Activated CD4-positive, alpha-beta memory T cell treated with anti-CD3 and anti-CD28 coated beads, Interleukin-2, amount 10 ng/mL, durations not matched to agents 7 days and 5 days (primary cell): ENCODE measurements at places on chromosomes 5 and 9. TPM values are rescaled to one million over a fixed set of nuclear protein-coding genes. Genes with fewer than 3 reads are reported as not detected.

ADAMTS13 gene
- 2.1 TPM for total RNA-seq

- H3K4me3 ChIP-seq, result no peak overlapping the region
- H3K4me1 ChIP-seq, result peaks cover 49% of the 10 kb centered on the region
- peaks cover 5% of the 10 kb centered on the region for H3K36me3 ChIP-seq
- DNase-seq, result no peak
These were observed 547.6 kb downstream of the RAB3C start for GRCh38 chr5:59130431-59130830.

- no peaks in the 10 kb centered on the region for H3K4me1 ChIP-seq
- no peak for DNase-seq
- no peak overlapping the region for H3K27ac ChIP-seq
- H3K36me3 ChIP-seq, result no peaks in the 10 kb centered on the region
These were observed 78.3 kb upstream of the LIFR start for GRCh38 chr5:38634568-38635369.

DNM1 gene
- total RNA-seq, result 0.40 TPM

TMEM232 gene
- 1.1 TPM for total RNA-seq

DNA sequence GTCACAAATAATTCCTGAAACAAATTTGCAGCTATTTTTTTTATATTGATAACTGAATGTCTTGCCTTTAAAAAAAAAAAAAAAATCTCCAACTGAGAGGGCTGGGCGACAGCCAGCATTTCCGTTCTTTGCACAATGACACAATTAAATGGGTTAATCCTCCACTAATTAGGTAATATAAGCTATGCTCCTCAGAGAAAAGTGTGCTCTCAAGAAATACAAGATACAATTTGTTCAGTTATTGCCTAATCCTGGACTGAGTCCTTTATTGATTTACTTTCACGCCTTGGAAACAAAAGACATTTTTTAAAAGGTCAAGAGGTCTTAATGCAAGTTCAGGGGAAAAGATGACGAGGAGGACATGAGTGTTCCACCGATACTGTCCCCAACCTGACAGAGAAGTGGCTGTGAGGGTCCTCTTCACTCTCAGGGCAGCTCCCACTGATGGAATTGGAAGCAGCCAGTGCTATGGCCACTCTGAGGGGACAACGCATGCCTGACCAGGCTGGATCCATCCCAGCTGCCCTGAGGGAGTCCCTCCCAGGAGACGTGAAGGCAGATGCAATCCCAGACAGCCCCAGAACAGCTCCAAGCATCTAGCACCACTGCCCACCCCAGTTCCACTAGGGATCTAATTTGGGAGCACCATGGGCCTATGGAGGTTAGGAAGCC lies 220.7 kb downstream of the GNA14 start:
- no peaks in the 10 kb centered on the region for H3K4me1 ChIP-seq
- no peak overlapping the region for H3K4me3 ChIP-seq
- no peak overlapping the region for H3K27ac ChIP-seq
- no peaks in the 10 kb centered on the region for H3K27me3 ChIP-seq
- DNase-seq, result no peak

ZBTB43 gene
- 40.8 TPM for total RNA-seq

DNA sequence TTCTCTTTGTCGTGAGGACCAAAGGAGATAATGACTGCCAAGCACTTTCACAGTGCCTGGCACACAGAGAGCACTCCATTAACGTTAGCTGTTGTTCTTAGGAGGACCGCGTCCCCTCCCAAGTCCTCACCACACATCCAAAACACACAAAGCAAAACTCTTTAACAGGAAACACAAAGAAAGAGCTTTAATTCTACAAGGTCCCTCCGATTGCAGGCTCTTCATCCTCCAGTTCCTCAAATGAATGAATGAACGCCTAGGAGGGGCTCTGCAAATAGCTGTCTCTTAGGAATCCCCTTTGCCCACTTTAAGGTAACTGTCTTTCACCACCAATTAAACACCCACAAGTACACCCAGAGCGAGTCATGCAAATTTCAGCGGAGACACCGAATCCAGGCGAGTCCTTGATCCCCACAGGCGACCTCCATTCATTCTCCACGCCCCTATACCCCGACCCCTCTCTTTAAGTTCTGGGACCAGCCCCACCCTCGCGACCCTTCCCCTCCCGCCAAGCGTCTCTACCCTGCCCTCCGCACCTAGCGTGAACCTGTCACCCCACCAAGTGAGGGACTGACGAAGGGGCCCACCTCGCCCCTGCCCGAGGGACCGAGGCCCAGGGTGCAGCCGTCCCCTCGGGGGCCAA lies 644 bp downstream of the TSC1 start:
- H3K27ac ChIP-seq, result peak overlapping the region; percentile 71
- H3K4me1 ChIP-seq, result peaks cover 26% of the 10 kb centered on the region
- peak overlapping the region; percentile 91 for H3K4me3 ChIP-seq
- no peak for DNase-seq
- H3K27me3 ChIP-seq, result no peaks in the 10 kb centered on the region
